ENCODE measurements at places on chromosomes 6 and 20.

DNA sequence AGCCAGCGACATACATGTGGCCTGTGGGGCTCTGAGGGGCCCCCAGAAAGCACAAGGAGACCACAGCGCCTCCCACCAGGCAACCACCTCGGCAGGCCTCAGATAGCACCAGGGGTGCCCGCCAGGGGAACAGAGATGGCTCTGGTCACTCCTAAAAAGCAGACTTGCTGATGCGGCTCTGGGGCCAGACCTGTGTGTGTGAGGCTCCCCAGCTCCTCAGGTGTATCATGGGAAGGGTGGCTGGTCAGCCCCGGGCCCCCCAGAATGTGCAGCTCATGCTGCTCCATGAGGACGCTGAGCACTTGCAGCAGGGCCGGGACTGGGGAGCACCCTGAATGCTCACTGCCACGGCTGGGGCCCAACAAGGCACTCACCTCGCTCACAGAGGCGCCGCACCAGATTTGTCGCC, 60.2 kb downstream of the PYGB start:
- H3K27me3 ChIP-seq, result no peaks in the 10 kb centered on the region
- H3K36me3 ChIP-seq, result peaks cover 16% of the 10 kb centered on the region
- DNase-seq, result no peak

- no peaks in the 10 kb centered on the region for H3K27me3 ChIP-seq
- H3K36me3 ChIP-seq, result no peaks in the 10 kb centered on the region
- peaks cover 2% of the 10 kb centered on the region for H3K4me1 ChIP-seq
- no peak overlapping the region for H3K4me3 ChIP-seq
- H3K27ac ChIP-seq, result no peak overlapping the region
- DNase-seq, result peak; percentile 78
Measured at GRCh38 chr20:16777126-16777525, 29.0 kb downstream of the OTOR start.

DNA sequence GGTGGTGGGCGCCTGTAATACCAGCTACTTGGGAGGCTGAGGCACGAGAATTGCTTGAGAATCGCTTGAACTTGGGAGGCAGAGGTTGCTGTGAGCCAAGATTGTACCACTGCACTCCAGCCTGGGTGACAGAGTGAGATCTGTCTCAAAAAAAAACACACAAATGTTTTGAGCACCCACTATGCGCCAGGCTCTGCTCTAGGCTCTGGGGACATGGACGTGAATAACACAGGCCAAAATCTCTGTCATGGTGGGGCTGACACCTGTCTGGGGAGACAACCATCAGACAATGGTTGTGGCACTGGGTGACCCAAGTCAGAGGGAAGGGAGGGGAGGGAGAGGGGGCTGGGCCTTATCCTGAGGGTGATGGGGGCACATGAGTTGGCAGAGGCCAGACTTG, 62.7 kb downstream of the UBE2V1 start:
- no peak overlapping the region for H3K4me3 ChIP-seq
- no peaks in the 10 kb centered on the region for H3K36me3 ChIP-seq

GRCh38 chr20:4134861-4135379, 119.6 kb upstream of the RNF24 start:
- H3K4me1 ChIP-seq, result no peaks in the 10 kb centered on the region
- H3K27me3 ChIP-seq, result peaks cover 8% of the 10 kb centered on the region
- no peak overlapping the region for H3K27ac ChIP-seq
- no peak overlapping the region for H3K4me3 ChIP-seq
- no peak for DNase-seq

GRCh38 chr20:54622333-54623295, 147.2 kb downstream of the DOK5 start:
- H3K4me3 ChIP-seq, result no peak overlapping the region
- DNase-seq, result peak; percentile 34
- H3K36me3 ChIP-seq, result no peaks in the 10 kb centered on the region
- H3K27me3 ChIP-seq, result no peaks in the 10 kb centered on the region

DNA sequence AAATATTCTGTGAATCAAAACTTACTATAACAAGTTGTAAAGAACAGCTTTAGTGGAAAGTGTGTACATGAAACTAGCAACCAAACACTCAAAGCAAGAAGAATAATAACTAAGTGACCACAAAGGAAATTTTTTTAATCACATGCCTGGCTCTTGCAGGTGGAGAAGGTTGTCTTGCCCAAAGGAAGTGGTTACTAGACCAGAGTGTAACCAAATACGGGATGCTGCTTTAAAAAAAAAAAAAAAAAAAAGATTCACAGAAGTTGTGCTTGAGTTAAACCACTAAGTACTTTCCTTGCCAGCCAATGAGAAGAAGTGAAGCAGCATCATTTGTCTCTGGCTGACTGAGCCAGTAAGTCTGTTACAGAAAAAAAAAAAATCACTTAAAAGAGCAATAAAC, 19.1 kb upstream of the HLA-DQB1 start:
- H3K4me3 ChIP-seq, result no peak overlapping the region
- H3K27me3 ChIP-seq, result peaks cover 4% of the 10 kb centered on the region
- DNase-seq, result peak; percentile 42
- H3K4me1 ChIP-seq, result no peaks in the 10 kb centered on the region
- H3K36me3 ChIP-seq, result no peaks in the 10 kb centered on the region

GRCh38 chr6:109315341-109316110, 66.7 kb downstream of the CD164 start:
- H3K4me3 ChIP-seq, result no peak overlapping the region
- H3K27ac ChIP-seq, result peak overlapping the region; percentile 82
- no peaks in the 10 kb centered on the region for H3K27me3 ChIP-seq
- peak; percentile 67 for DNase-seq
- peaks cover 41% of the 10 kb centered on the region for H3K4me1 ChIP-seq

DNA sequence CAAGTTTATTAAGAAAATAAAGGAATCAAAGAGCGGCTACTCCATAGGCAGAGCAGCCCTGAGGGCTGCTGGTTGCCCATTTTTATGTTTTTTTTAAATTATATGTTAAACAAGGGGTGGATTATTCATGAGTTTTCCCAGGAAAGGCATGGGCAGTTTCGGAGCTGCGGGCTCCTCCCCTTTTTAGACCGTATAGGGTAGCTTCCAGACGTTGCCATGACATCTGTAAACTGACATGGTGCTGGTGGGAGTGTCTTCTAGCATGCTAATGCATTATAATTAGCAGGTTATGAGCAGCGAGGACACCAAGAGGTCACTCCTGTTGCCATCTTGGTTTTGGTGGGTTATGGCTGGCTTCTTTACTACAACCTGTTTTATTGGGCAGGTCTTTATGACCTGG, 301.8 kb downstream of the TFAP2C start:
- H3K4me3 ChIP-seq, result no peak overlapping the region
- H3K27ac ChIP-seq, result no peak overlapping the region

All from muscle of leg (tissue), 16 donors.